ENCODE measurements at places on chromosomes 16 and 17. TPM values are rescaled to one million over a fixed set of nuclear protein-coding genes. Genes with fewer than 3 reads are reported as not detected.

The LIMD2 gene
- 18.0 TPM for total RNA-seq

DNA sequence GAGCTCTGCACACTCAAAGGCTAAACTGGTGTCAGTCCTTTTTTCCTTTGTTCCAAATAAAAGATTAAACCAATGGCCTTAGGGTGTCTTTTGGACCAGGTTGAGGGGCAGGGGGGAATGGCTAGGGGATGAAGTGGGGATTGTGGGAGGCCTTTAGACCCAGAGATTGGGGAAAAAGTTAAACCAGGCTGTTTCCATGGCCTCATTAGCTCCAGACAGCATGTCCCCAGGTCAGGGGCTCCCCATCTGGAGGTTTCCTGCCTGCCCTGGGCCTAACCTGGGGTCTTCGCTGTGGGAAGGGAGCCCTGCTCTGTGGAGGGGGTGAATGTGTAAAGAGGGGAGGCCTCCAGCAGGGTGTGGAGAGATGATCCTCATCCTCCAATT lies 10.3 kb downstream of the FKBP10 start:
- no peak for DNase-seq

DNA sequence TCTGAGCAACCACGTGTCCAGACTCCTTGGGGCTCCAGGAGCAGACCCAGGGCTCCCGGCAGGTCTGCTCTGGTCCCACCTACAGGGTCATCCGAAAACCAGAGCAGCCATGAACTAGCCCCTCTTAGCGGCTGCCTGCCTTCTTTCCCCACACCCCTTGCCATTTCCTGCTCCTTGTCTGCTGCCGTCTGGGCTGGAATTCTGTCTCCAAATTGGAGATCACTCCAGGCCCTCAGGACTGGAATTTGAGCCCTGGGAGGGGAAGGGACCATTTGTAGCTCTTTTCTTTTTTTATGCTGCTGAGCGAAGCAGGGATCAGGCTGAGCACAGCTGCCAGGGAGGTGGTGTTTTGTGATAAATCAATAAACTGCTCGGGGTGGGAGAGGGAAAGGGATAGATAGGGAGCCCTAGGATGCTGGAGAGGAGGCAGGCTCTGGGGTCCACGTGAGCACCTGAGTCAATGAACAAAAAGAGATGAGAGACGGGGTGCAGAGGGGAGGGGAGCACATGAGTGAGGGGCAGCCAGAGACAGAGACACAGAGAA lies 257.5 kb downstream of the ENGASE start:
- no peak for DNase-seq

- DNase-seq: no peak
Observed at GRCh38 chr16:31870809-31871208, 2.8 kb upstream of the ZNF267 start.

DNA sequence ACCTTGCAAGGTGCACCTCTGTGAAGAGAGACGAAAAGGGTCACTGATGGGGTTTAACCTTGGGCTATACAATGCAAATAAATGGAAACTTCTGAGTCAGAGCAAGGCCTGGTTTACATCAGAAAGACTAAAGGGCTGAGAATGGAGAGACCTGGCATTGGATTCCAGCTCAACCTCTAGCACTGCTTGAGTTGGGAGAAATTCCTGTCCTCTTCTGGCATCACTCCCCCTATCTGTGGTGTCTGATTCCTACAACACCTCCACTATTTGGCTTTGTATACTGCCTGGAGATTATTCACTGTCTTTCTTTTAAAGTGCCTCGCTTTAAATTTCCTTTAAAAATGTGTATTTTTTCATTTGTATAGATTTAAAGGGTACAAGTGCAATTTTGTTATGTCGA lies 68.8 kb downstream of the GPR139 start:
- DNase-seq: no peak

- DNase-seq: no peak
Observed at GRCh38 chr17:65634533-65634932, 73.1 kb upstream of the AXIN2 start.

GRCh38 chr16:31094088-31094423 lies 541 bp downstream of the VKORC1 start:
- DNase-seq: no peak
